ENCODE measurements at places on chromosomes 7 and 10. TPM values are rescaled to one million over a fixed set of nuclear protein-coding genes. Genes with fewer than 3 reads are reported as not detected.

DNA sequence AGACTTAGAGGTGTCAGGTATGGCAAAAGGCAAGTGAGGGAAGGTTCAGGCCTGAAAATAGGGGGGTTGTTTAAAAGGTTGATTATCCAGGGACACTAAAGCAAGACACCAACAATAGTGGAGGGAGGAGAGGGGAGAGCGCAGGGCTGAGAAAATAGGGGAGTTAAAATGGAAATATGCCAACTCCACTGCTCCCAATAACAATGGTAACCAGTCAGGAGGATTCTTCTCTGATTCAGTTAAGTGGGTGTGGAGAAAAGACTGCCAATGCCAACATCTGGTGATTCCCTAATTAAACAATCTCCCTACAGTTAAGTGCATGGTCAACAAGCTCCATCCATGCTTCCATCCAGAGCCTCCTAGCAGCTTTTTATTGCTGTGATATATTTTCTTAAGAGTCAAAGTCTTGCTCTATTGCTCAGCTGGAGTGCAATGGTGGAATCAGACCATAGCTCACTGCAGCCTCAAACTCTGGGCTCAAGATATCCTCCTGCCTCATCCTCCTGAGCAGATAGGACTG is 183.3 kb downstream of the JAZF1 start:
- DNase-seq = no peak

- DNase-seq = peak; percentile 35
Observed at GRCh38 chr7:80392229-80393169, 119.4 kb downstream of the GNAT3 start.

Gene RSBN1L
- polyA plus RNA-seq = 23.0 TPM

GRCh38 chr7:17556247-17556956 is 257.9 kb downstream of the AHR start:
- no peak for DNase-seq

GRCh38 chr7:77894574-77895091 is 96.1 kb downstream of the PHTF2 start:
- DNase-seq = no peak

DNA sequence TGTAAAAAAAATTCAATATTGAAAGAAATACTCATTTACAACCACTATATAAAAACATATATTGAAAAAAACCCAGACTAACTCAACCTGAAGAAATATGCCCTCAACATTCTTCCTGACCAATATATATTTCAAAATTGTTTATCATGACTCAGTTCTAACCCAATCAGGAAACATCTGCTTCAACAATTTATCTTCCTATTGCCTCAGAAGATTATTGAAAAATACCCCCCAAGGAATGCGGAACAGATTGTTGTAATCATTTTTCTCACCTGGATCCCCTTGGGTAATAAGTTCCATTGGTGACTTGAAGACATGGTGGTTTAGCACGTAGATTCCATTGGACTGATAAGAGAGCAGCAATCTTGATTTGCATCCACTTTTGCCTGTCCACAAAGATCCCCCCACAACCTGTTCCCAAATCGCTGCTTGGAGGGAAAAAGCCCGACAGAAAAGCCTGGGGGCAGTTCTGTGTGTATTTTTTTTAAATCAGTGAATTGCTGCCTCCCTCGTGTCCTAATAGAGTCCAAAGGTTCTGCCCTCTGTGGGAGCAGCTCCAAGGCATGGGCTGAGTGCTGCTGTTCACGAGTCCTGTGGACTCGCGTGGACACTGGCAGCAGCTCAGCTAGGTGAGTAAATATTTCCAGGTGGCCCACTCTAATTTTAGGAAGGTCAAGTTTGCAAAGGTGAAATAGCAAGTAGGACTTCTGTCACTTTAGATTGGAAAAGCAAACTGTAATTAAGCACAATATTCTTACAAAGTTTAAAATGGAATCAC is 5.9 kb upstream of the INHBA start:
- DNase-seq = no peak

DNA sequence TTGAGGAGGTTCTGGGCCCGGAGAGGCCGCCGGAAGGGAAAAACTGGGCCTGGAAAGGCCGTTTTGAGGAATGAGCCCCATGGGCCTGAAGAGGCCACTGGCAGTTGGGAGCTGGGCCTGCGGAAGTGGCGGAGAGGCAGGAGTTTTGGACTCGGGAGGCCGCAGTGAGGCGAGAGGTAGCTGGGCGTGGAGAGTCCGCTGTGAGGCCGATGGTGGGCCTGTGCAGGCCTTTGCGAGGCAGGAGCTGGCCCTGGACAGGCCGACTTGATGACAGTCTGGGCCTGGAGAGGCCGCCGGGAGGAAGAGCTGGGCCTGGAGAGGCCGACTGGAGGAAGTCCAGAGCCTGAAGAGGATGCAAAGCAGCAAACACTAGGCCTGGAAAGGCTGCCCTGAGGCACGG is 259.0 kb upstream of the NUPR2 start:
- no peak for DNase-seq

- DNase-seq = no peak
Observed at GRCh38 chr7:105180002-105180401, 166.0 kb downstream of the KMT2E start.

DNA sequence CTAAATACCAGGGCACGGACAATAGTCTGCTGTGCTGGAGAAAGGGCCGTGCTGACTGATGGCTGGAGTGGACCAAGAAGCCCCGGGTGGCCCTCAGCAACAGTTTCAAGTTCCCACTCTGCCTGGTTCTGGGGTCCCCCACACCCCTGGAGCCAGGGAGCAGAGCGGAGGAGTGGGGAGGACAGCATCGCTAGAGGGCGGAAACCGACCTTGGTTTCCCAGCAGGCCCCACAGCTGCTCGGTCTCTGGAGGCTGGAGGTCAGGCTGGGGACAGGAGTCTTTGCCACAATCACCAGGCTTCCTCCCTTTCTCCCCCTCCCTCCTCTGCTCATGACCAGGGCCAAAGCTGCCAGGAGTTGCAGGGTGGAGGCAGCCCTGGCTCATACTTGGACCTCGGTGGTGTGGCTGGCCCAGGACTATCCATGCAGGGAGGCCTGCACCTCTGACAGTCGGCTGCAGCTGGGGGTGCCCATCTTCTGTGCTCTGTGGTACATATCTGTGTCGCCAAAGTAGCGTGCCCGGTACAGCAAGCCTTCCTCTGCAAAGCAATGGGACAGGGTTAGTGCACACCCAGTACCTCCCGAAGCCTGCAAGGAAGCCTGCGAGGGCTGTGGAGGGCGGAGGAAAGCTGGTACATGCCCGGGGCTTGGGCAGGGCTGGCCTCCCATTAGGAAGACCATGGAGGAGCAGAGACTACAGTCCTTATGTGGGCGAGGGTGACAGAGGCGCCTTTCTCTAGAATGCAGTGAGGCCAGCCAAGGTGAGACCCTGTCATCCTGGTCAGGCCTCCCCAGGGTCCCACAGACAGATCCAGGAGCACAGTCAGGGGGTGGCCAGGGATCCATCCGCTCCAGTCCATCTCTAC is 19.1 kb downstream of the DNAJB12 start:
- DNase-seq = no peak

- no peak for DNase-seq
Observed at GRCh38 chr10:104526188-104526587, 114.9 kb upstream of the SORCS3 start.

- no peak for DNase-seq
Observed at GRCh38 chr10:17882557-17882956, 69.2 kb upstream of the SLC39A12 start.

Gene IKZF1
- polyA plus RNA-seq = 0.98 TPM

GRCh38 chr10:111281516-111281915 is 204.7 kb downstream of the ADRA2A start:
- DNase-seq = peak; percentile 23

GRCh38 chr10:129730272-129730992 is 233.6 kb downstream of the EBF3 start:
- no peak for DNase-seq

Gene WNT16
- 0.19 TPM for polyA plus RNA-seq

DNA sequence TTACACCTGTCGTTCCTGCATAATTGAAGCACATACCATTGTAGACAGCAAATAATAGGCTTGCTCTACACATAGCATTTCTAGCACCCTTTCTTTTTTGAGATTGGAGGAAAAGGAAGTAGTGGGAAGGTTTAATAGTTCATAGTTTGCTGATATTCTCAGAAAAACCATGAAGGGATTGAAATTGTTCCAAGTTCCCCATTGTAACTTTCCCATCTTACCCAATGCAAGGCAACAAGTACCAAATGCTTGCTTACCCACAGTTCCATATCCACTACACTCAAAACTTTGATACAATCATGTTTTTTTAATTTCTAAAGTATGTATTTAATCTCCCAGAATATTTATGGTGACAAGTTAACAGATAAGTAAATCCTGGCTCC is 13.8 kb downstream of the CYP3A5 start:
- no peak for DNase-seq

Gene KIAA1549
- 8.1 TPM for polyA plus RNA-seq

Gene ACTL6B
- polyA plus RNA-seq = not detected

Gene ADRA2A
- polyA plus RNA-seq = 2.1 TPM

DNA sequence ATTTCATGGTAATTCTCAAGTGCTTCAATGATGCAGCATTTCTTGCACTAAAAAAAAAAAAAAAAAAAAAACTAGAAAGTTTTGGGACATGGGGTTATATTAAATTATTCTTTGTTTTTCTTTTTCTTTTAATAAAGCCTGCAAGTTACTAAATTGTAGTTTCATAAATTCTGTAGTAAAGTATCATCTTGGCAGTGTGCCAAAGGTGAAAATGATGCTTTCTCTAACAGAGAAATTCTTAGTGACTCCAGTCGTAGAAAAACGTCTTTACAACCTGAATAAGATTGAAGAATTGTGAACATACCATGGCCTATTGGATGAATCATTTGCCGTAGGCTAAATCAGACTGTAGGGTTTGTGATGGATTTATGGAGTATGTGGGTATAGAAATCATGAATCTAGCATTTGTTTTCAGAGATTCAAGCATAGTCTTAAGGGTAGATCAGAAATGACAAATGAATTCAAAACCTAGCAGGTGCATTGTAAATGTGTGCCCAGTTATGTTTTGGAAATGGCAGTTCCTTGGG is 27.1 kb downstream of the RBM17 start:
- DNase-seq = no peak

GRCh38 chr7:71497256-71497946 is 365.5 kb downstream of the GALNT17 start:
- peak; percentile 56 for DNase-seq

GRCh38 chr10:119669975-119670640 is 18.9 kb downstream of the BAG3 start:
- no peak for DNase-seq

DNA sequence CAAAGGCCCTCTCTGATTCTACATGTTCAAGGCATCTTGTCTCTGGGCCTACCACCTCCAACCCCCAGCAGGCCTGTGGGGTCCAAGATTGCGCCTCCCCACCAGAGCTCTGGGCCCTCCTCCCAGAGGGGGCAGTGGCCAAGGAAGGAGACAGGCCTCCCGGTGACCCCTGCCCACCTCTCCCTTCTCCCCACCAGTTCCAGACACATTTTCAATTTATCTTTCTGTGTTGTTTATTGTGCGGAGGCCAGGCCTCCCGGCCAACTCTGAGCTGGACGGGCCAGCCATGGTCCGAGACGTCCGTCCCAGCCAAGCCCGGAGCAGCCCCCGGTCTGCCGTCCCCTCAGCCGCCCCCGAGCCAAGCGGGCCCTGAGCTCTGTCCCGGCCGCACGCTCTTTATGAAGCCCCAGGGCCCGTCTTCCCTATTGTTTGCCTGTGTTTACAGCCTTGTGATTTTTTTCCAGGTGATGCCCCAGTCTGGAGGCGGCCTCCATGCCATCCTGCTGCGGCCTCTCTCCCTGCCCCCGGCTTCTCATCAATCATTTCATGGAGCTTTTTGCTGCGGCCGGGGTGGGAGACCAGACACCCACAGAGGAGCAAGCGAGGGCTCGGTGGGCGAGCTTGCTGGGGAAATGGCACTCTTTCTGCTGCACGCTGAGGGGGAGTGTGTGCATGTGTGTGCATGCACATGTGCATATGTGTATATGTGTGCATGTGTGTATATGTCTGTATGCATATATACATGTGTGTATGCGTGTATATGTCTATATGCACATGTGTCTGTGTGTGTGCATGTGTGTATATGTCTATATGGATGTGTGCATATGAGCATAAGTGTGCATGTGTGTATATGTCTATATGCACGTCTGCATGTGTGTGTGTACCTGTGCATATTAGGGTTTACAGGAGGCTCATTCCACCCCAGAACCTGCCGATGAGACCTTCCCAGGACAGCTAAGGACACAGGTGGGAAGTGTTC is 52.7 kb upstream of the ELN start:
- DNase-seq = no peak

- DNase-seq = peak; percentile 50
Observed at GRCh38 chr10:124534231-124534798, 72.7 kb downstream of the LHPP start.

GRCh38 chr10:74507951-74508350 is 318.4 kb upstream of the KAT6B start:
- DNase-seq = no peak

GRCh38 chr10:6787091-6787490 is 207.0 kb upstream of the PRKCQ start:
- peak; percentile 27 for DNase-seq

Gene CDC14C
- polyA plus RNA-seq = not detected

DNA sequence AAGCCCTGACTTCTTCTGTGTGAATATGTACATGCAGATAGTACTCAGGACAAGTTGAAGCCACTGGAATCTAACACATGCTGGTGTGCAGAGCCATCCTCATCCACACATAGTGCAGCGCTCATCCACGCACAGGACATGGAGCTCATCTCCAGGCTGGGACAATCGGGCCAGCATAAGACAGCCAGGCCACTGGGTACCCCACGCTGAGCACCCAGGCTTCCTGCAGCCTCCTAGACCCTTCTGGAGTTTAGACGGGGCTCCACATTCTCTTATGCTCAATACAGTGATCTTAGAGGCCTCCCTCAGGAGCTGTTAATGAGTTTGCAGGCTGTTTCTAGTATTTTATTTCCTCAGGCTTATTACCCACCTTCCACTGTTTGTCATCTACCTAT is 238.9 kb downstream of the TNS3 start:
- DNase-seq = no peak

Gene WASHC2A
- polyA plus RNA-seq = 46.8 TPM

DNA sequence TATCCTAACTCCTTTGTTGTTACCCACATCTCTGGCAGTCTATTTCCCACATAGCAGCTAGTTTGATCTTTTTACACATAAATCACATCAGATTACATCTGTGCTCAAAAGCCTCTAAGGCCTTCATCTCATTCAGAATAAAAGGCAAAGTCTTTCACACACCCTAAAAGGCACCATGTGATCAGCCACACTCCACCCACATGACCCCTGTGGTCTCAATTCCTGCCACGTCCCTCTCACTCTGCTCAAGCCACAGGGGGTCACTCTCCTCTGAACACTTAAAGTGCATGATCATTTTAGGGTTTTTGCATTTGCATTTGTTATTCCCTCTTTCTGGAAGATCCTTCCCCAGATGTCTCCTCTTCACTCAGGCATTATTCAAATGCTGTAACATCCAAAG is 30.8 kb downstream of the ELAPOR2 start:
- no peak for DNase-seq

GRCh38 chr10:26858707-26859034 is 2.1 kb downstream of the ABI1 start:
- no peak for DNase-seq

Gene ZCCHC24
- polyA plus RNA-seq = 75.5 TPM

DNA sequence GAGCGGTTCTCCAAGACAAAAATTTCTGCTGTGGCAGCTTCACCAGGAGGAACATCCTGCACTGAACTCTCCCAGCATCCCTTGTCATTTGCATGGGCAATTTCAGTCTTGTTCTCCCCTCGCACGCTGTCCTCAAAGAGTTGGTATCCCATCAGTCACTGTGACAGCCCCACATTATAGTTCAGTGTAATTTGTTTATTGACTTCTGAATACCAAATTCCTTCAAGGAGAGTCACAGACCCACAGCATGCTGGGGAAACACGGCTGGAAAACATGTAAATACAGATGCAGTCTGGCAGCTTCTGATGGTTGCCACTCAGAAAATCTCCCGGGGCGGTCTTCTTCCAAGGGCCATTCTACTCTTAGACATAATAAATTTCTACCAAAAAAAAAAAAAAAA is 151.0 kb upstream of the NEBL start:
- DNase-seq = no peak

Measured in muscle of arm (tissue), 14 donors.